ENCODE measurements at places on chromosomes 3 and 15. TPM values are rescaled to one million over a fixed set of nuclear protein-coding genes. Genes with fewer than 3 reads are reported as not detected.

PCSK6 gene
- total RNA-seq = 11.1 TPM

IL17RB gene
- not detected for total RNA-seq

NPRL2 gene
- total RNA-seq = 24.3 TPM

DZIP1L gene
- 27.4 TPM for total RNA-seq

ADCY5 gene
- total RNA-seq = 1.2 TPM

Measured in SK-MEL-5 (cell line).